Activated B cell treated with CpG ODN at 0.5 μM for 24 hours (primary cell): ENCODE measurements at places on chromosomes 7 and 10. TPM values are rescaled to one million over a fixed set of nuclear protein-coding genes. Genes with fewer than 3 reads are reported as not detected.

Gene ITPRID1
- total RNA-seq = not detected in 2 replicates

Gene CALML5
- not detected in 2 replicates for total RNA-seq

Gene CALD1
- 0.15 and 0.33 TPM in 2 replicates for total RNA-seq

Gene PKD2L1
- not detected in 2 replicates for total RNA-seq

Gene SKIDA1
- 0.60 TPM in 1 of 2 replicates, not detected in the other for total RNA-seq

Gene KLF14
- total RNA-seq = 0.10 TPM in 1 of 2 replicates, not detected in the other

Gene FAM13C
- not detected in 2 replicates for total RNA-seq

Gene TAS2R3
- total RNA-seq = 2.8 and 3.3 TPM in 2 replicates

Gene NAPEPLD
- total RNA-seq = 14.4 and 15.4 TPM in 2 replicates

Gene PRR15
- not detected in 2 replicates for total RNA-seq
